ENCODE measurements at places on chromosomes 5 and 9.

GRCh38 chr9:118693645-118694044, 675.6 kb downstream of the BRINP1 start:
- ATAC-seq: no peak

DNA sequence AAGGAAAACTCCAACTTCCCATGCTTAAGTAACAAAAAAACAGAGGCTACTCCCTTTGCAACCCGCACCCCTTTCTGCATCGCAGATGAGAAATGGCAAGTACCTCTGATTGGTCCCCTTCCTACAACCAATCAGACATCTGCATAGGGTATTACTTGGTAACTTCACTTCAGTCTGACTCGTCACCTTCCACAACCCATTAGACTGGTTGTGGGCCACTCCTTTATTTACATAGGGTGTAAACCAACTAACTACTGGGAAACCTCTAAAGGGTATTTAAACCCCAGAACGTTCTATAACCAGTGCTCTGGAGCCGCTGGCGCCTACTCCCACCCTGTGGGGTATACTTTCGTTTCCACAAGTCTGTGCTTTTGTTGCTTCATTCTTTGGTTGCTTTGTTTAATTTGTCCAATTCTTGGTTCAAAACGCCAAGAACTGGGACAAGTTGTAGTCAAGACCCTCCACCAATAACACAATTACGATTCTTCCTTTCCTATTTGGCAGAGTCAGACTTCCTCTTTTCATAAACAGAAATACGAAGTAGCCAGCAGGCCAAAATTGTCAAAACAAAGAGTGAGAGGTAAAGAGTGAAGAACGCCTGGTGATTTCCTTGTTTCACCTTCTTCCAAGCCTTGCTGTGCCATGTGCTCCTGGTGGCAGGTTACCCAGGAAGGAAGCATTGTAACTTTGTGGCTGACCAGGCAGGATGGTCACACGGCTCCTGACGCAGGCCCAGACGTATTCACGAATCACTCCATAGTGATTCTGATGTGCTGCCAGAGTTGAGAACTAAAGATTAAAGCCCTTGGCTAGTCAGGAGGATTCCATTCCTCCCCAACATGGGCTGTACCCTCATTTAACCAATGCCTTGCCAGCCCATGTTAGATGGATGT, 477.4 kb downstream of the ARHGEF28 start:
- ATAC-seq: no peak

GRCh38 chr5:33268374-33268773, 172.4 kb upstream of the TARS1 start:
- ATAC-seq: no peak

DNA sequence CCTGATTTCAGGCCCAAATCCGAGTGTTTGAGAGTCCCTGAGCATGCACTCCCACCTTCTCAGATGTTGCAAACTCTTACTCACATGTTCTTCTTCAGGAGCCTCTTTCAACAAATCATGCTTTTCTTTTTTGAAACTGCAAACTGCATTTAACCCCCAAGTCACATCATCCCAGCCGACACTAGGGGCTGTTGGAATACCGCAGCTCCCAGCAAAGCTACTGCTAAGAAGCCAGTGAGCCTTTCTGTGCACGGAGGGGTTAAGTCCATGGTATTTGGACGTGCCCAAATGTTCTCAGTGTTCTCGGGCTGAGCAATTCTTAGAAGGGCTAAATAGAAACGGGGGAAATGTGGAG, 282.9 kb downstream of the NFIB start:
- no peak for ATAC-seq

DNA sequence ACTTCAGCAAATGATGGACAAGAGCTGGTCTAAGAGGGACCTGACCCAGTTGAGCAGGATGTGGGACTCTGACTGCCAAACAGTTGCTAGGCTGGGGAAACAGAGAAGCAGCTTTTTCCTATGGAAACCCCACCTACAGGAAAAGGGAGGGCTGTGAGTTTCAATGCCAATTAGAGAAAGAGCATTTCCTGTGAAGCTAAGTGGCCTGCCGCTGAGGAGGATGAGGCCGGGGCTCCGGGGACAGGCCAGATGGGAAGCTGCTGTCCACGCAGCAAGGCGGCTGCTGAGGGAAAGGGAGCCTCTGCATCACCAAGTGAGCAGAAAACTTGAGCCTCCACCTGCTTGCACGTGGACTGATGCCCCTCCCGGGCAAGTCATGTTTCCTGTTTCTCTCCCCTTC, at the start of gene PCDH12:
TSS of gene PCDH12 (minus strand) at position 90 of the 400 bp plus-strand sequence. CDS start 351 bp downstream, outside the sequence.
- ATAC-seq: peak; percentile 19
